ENCODE measurements at places on chromosomes 13 and 19. TPM values are rescaled to one million over a fixed set of nuclear protein-coding genes. Genes with fewer than 3 reads are reported as not detected.
A peak's percentile ranks its signal among the peaks of the same experiment; 100 is the strongest.

DNA sequence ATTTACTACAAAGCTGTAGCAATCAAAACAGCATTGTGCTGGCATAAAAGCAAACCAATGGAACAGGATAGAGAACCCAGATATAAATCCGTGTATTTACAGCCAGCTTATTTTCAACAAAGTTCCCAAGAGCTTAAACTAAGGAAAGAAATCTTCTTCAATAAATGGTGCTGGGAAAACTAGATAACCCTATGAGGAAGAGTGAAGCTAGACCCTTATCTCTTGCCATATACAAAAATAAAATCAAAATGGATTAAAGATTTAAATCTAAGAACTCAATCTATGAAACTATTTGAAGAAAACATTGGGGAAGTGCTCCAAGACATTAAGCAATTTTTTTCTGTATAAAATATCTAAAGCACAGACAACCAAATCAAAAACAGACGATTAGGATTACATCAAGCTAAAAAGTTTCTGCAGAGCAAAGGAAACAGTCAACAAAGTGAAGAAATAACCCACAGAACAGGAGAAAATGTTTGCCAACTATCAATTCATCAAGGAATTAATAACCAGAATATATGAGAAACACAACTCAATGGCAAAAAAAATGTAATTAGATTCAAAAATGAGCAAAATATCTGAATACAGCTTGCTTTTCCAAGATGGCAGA is 480.7 kb downstream of the LMO7 start:
- DNase-seq: no peak

- DNase-seq: no peak
Measured at GRCh38 chr19:10846500-10847202, 1.6 kb upstream of the C19orf38 start.

- DNase-seq: no peak
Measured at GRCh38 chr19:42452590-42452989, 9.8 kb upstream of the CXCL17 start.

DNA sequence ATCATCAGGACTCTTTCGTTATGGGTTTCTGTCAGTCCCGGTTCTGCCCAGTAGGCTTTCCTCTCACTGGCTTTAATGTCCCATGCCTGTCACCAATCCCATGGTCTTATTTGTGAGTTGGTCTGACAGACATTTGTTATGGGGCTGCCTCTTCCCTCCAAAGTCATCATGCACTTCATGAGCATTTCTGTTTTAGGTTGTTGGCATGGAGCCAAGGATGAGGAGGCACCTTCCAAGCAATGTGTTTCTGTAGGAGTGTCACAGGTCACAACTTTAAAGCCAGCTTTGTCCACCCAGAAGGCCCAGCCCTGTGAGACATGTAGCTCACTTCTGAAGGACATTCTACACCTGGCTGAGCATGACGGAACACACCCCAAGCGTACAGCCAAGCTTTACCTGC is 8.5 kb downstream of the ZNF17 start:
- no peak for DNase-seq

DNA sequence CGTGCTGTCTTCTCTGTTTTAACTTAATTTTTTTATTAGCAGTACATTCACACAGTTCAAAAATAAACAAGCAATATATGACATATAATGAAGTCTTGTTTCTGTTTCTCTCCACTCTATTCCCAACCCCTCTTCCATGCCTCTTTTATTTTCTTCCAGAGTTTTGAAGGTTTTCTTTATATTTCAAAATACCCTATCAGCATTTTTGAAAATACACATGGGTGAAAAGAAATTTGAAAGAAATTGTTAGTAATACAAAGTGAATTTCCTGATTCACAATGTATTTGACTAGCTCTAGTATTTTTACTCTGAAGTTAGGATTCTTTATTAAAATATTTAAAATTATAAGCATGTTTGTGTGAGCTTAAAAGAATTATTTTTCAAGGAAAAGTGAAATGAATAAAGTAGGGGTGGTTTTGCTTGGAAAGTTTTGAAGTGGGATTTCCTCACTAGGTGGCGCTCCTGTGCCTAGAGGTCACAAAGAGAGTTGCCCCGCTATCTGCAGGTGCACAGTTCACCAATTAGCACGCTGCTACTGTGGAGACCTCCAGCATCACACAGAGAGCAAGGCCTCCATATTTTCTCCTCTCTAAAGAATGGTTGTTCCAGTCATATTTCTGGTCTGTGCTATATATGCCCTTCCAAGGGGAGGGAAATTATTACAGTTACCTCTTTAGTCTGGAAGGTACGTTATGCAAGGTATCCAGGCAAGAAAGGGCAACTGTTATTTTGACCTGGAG is 37.6 kb downstream of the SOX21 start:
- peak; percentile 94 for DNase-seq

- DNase-seq: no peak
Measured at GRCh38 chr13:60318186-60318585, 78.8 kb upstream of the TDRD3 start.

The CDX2 gene
- not detected for total RNA-seq

The COL5A3 gene
- 1.0 TPM for total RNA-seq

DNA sequence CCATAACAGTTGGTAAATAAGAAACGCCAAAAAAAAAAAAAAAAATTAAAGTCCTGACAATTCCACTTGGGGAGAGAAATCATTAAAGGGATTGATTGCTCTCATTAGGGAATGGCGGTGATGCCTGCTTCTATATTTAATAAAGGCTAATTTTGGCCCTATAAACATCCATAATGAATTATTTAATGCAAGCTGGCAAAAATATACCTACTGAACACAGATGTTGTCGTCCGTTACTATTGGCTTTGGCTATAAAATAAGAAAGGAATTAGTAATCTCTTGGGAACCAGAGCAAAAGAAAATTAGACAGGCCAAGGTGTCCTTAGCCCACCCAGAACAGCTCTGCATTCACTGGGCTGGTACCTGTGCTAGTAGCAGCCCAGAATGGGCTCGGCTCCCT is 717.3 kb downstream of the DIAPH3 start:
- DNase-seq: no peak

GRCh38 chr13:102648046-102648445 is 46.8 kb downstream of the METTL21C start:
- DNase-seq: no peak

- DNase-seq: no peak
Measured at GRCh38 chr13:74751739-74752138, 617.5 kb upstream of the KLF12 start.

GRCh38 chr13:68727798-68728197 is 1379.8 kb upstream of the ATXN8OS start:
- no peak for DNase-seq
